ENCODE measurements at places on chromosomes 7 and 10.

- no peak for DNase-seq
These were observed 347.7 kb downstream of the GLRX3 start for GRCh38 chr10:130483691-130484467.

DNA sequence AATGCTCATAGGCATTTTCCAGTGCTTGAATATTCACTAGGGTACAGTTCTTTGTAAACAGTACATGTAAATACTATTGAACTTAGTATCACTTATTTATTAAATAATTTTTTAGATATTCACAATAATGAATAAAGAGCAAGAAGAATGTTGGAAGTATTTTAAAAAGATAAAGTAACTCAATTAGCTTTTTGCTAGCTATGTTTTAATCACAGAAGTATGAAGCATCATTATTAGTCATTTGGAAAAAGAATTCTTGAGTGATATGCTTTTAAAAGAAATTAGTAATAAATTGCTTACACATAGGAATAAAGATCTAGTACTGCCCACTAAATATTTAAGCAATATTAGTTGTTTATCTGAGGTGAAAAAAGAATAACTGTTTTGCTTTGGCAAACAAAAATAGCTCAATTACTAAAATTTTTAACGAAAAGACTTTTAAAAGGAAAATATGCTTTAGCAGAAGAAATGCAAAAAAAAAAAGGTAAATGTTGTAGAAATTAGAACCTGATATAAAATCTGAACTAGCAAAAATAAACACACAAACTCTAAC is 66.5 kb downstream of the SGMS1 start:
- DNase-seq = no peak

- peak; percentile 94 for DNase-seq
These were observed 69.2 kb downstream of the PHYHIPL start for GRCh38 chr10:59245686-59246085.

DNA sequence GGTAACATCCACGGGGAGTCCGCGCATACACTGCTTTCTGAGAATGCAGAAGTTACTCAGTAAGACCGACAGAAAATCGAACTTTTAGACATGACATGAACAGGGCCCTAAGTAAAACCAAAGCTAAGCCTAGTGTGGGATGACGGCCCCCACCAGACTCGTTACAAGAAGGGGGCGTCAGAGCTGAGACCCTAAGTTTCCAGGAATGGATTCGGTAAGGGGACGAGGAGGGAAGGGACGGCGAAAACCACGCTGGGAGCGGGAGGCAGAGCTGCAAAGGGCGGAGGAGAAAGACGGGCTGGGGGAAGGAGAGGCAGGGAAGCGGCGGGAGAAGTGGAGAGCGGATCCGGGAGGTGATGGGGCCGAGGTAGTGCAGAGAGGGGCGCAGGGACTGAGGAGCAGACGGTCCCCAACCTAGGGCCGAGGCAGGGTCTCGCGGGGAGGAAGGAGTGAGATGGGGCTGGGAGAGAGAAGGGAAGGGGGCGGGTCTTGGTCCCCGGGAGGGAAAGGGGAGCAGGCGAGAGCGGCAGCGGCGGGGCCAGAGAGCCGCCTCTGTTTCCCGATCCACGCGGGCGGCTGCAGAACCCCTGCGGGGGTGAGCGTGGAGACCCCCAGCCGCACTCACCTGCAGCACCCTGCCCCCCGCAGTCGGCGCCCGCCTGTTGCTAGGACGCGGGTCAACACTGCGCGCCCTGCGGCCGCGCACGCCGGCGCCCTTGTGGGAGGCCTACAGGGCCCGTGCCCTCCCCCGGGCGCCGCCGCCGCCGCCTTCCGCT is 513 bp downstream of the ODAD2 start:
- no peak for DNase-seq

Measured in LNCaP clone FGC (cell line).